NCI-H2171 (cell line): ENCODE measurements at places on chromosomes 5 and 9.

GRCh38 chr9:128252317-128253139, 23.3 kb downstream of the GOLGA2 start:
- DNase-seq: no peak

DNA sequence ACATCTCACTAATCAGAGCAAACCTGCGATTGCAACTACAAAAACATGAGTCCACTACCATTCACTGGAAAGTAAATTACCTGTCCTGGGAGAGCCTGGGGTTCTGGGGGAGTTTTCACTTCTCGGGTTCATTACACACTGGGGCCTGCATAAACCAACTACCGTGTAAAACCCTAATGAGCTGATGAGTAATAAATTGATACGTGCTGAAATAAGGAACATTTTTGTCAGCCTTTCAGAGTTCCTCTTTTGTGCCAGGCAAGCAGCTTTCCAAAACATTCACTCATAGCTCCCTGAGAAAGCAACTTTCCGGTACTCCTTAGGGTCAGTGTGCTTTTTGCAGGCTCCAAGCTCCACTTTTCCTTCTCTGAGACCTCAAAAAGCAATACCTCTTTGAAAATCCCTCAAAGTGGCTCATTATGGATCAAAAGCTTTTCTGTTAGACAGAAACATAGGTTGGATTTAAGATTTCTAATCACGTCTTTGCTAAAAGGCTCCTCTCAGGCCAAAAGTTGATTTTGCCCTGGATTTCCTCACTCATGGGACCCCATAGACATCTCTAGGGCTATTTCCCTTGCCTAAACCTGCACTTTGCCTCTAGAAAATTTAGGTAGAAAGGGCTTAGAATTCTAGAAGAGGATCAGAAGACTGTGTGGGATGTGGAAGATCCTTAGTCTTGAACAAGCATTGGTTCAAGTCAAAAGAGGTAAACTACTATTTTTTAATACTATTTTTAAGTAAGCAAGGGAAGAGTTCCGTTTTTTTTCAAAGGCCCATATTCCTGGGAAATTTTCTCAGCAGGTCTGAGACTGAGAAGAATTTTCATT, 74.8 kb downstream of the ST8SIA4 start:
- no peak for DNase-seq

GRCh38 chr9:137405677-137406081, 17.3 kb downstream of the EXD3 start:
- DNase-seq: no peak

DNA sequence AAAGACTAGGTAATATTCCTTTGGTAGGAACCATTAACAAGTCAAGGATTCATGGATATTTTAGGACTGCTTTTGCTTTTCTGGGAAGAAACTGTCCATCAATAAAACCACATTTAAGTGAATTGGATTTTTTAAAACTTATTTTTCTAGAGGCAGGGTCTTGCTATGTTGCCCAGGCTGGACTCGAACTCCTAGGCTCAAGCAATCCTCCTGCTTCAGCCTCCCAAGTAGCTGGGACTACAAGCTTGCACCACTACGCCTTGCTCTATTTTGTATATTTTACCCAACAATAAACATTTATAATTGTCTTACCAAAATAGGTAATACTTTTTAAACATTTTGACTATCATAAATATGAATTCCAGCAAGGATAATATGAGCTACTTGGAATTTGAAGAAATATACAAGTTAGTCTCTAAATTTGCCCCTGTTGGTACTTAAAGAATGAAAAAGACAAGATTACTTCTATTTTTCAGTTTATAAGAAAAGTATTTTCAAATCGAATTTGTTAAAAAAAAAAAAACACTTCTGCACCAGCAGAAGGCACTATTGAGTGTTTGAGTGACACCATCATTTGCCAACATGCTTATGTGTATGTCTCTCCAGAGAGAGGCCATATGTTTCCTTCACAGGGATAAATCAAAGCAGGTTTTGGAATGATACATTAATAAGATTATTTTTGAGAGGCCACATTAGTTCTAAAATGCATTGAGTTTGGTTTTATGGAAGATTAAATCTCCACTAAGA, 60.0 kb upstream of the CARTPT start:
- DNase-seq: no peak
